ENCODE measurements at places on chromosomes 4 and X. TPM values are rescaled to one million over a fixed set of nuclear protein-coding genes. Genes with fewer than 3 reads are reported as not detected.

DNA sequence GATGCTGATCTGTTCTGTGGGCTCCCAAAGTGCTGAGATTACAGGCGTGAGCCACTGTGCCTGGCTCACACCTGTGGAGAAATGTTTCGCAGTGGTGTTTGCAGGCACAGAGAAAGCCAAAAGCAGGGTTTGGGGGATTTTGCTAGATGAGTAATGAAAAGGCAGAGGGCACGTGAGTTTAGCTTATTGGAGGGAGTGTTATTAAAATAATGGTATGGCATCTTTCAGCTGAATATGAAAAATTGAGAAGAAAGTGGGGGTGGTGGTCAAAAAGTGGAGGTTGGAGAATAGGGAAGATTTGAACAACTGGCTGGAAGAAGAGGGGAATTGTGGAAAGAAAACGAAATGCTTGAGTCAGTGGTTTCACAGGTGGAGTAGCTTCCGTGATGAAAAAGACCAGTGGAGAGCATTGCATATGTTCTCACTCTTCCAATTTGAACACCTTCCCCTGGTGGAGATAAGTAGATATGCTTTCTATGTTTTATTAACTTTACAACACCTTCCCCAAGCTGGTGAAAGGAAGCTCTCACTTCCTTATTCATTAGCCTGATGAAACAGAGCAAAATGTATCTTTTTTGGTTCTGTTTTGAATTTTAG is 1.1 kb upstream of the CHST7 start:
- H3K27me3 ChIP-seq = no peaks in the 10 kb centered on the region
- H3K4me3 ChIP-seq = no peak overlapping the region
- peak overlapping the region; percentile 51 for H3K27ac ChIP-seq
- no peak for DNase-seq

- H3K4me3 ChIP-seq = no peak overlapping the region
- no peak for DNase-seq
- no peak overlapping the region for H3K27ac ChIP-seq
- H3K4me1 ChIP-seq = no peaks in the 10 kb centered on the region
Observed at GRCh38 chr4:187687697-187688096, 307.9 kb upstream of the ZFP42 start.

GRCh38 chr4:98620087-98620784 is 38.2 kb downstream of the TSPAN5 start:
- H3K27me3 ChIP-seq = no peaks in the 10 kb centered on the region
- DNase-seq = no peak
- H3K4me1 ChIP-seq = peaks cover 41% of the 10 kb centered on the region
- H3K4me3 ChIP-seq = no peak overlapping the region
- H3K36me3 ChIP-seq = no peaks in the 10 kb centered on the region

- H3K4me3 ChIP-seq = no peak overlapping the region
- DNase-seq = no peak
- H3K27ac ChIP-seq = no peak overlapping the region
- H3K36me3 ChIP-seq = no peaks in the 10 kb centered on the region
Observed at GRCh38 chr4:16745009-16745635, 153.3 kb downstream of the LDB2 start.

DNA sequence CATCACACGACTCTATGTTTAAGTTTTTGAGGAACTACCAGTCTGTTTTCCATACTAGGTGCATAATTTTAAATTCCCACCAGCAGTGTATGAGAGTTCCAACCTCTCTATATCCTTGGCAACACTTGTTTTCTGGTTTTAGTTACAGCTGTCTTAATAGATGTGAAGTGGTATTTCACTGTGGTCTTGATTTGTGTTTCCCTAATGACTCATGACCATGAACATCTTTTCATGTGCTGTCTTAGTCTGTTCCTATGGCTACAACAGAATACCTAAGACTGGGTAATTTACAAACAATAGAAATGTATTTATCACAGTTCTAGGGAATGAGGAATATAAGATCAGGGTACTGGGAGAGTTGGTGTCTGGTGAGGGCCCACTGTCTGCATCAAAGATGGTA is 51.5 kb upstream of the GPR78 start:
- no peaks in the 10 kb centered on the region for H3K4me1 ChIP-seq
- no peaks in the 10 kb centered on the region for H3K36me3 ChIP-seq
- DNase-seq = no peak
- H3K4me3 ChIP-seq = no peak overlapping the region

GRCh38 chrX:39725114-39725513 is 372.6 kb downstream of the BCOR start:
- no peaks in the 10 kb centered on the region for H3K27me3 ChIP-seq
- no peaks in the 10 kb centered on the region for H3K4me1 ChIP-seq
- no peak for DNase-seq
- no peak overlapping the region for H3K27ac ChIP-seq
- no peaks in the 10 kb centered on the region for H3K36me3 ChIP-seq

DNA sequence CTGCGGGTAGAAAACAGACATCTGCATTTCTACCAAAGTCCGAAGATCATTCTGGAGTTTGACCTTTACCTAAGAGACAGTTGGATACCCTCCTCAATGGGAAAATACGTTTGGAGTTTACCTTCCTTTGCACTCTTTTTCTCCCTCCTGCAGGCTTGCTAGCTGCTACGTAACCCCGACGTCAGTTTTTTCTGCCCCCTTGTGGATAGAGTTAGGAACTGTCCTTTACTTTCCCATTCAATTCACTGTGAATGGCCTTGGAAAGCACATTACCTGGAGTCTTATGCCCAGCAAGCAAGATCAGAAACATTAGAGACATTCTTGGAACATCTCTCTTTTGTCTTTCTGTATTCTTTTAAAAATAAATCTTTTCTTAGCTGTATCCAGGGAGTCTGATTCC is 250.7 kb downstream of the NAP1L3 start:
- no peaks in the 10 kb centered on the region for H3K36me3 ChIP-seq
- no peaks in the 10 kb centered on the region for H3K4me1 ChIP-seq
- no peak overlapping the region for H3K4me3 ChIP-seq
- H3K27ac ChIP-seq = no peak overlapping the region
- no peaks in the 10 kb centered on the region for H3K27me3 ChIP-seq

- no peaks in the 10 kb centered on the region for H3K4me1 ChIP-seq
- no peak for DNase-seq
- H3K4me3 ChIP-seq = no peak overlapping the region
- H3K27ac ChIP-seq = no peak overlapping the region
Observed at GRCh38 chr4:5678977-5679376, 29.4 kb downstream of the EVC2 start.

- no peaks in the 10 kb centered on the region for H3K4me1 ChIP-seq
- no peak overlapping the region for H3K27ac ChIP-seq
- H3K4me3 ChIP-seq = no peak overlapping the region
- no peaks in the 10 kb centered on the region for H3K27me3 ChIP-seq
- no peaks in the 10 kb centered on the region for H3K36me3 ChIP-seq
Observed at GRCh38 chrX:78383594-78383993, 56.2 kb upstream of the CYSLTR1 start.

- no peak overlapping the region for H3K4me3 ChIP-seq
- no peak overlapping the region for H3K27ac ChIP-seq
- no peaks in the 10 kb centered on the region for H3K36me3 ChIP-seq
- no peaks in the 10 kb centered on the region for H3K4me1 ChIP-seq
- DNase-seq = no peak
Observed at GRCh38 chr4:37732526-37733186, 46.5 kb upstream of the RELL1 start.

GRCh38 chr4:25949173-25949748 is 35.2 kb downstream of the SMIM20 start:
- no peaks in the 10 kb centered on the region for H3K27me3 ChIP-seq
- H3K4me3 ChIP-seq = no peak overlapping the region
- H3K4me1 ChIP-seq = no peaks in the 10 kb centered on the region
- H3K27ac ChIP-seq = no peak overlapping the region
- DNase-seq = no peak

DNA sequence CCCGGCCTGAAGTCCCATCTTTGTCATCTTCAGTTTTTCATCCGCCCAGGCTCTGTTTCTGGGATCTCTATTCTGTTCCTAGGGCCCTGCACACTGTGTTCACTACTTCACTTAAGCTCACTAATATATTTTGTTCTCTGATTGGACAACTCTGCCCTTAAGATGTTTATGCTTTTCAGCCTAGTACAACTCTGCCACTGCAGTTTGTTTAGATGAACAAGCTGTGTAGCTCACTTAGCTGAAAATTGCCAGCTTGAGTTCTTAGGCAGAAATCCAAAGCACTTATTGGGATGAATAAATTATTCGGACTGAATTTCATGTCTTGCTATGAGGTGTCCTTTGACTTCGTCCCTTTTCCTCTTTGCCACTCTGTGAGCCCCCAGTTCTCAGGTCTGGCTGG is 60.8 kb downstream of the NYX start:
- H3K27ac ChIP-seq = no peak overlapping the region
- no peaks in the 10 kb centered on the region for H3K36me3 ChIP-seq
- no peaks in the 10 kb centered on the region for H3K4me1 ChIP-seq
- H3K27me3 ChIP-seq = no peaks in the 10 kb centered on the region
- DNase-seq = no peak
- H3K4me3 ChIP-seq = no peak overlapping the region

DNA sequence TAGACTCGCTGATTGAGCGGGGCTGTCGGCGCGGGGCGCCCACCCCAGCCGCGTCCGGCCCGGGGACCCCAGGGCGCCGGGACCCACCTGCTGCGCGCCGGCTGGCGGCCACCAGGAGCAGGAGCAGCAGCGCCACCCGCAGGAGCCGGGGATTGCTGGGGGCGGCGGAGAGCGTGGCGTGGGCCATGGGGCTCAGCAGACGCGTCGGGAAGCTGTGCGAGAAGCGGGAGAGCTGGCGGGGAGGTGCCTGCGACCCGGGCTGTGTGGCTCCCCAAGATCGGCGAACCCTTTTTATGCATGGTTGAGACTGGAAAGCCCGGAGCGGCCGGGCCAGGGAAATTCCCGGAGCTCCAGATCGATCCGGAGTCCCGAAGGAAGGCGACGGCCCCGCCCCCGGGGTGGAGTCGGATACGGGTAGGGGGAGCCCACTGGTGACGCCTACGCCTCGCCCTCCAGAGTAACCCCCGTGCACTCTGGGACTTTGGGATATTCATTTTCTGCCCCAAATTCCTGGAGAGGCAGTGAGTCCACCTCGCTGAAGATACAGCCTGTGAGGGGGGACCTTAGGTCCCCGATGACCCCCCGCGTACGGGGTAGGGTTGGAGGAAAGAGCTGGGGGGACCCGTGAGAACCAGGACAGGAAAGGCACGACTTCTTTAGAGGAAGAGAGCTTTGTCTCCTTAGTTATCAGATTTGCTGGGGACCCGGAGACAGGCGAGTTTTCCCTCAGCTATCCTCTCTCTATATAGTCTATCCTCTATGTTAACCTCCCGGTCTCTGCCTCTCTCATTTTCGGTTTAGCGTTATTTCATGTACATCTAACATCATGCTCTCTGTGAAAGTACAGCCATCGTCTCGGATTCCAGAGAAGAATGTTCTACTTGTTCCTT is at the start of gene CXCL3:
Gene CXCL3 (minus strand): TSS at position 265 of the 890 bp plus-strand sequence. CDS start 78 bp downstream, at position 187.
- peaks cover 4% of the 10 kb centered on the region for H3K27me3 ChIP-seq
- H3K27ac ChIP-seq = no peak within 1 kb of the TSS
- H3K4me1 ChIP-seq = no peaks in the 10 kb centered on the region
- no peaks in the 10 kb centered on the region for H3K36me3 ChIP-seq
- DNase-seq = no peak
- H3K4me3 ChIP-seq = peak within 1 kb of the TSS; percentile 87

GRCh38 chrX:109475174-109475891 is 6.6 kb downstream of the GUCY2F start:
- DNase-seq = peak; percentile 7
- H3K27ac ChIP-seq = no peak overlapping the region
- peaks cover 4% of the 10 kb centered on the region for H3K4me1 ChIP-seq
- no peaks in the 10 kb centered on the region for H3K36me3 ChIP-seq
- no peak overlapping the region for H3K4me3 ChIP-seq

DNA sequence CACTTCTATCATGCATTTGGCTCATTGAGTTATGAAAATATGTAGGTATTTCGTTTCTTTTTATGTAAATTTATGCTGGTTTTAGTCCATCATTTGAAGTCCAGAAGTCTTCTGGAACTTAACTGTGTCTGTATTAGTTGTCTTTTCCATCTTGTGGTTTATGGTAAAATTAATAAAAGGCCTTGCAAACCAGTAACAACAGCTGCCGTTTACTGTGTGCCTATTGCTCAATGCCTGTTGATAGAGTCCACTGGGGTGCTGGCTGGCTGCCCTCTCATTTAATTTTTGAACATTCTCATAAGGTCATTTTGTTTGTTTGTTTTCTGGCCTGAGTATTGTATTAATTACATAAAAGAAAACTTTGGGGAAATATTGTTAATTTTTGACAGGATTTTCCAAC is 98.0 kb downstream of the NAA11 start:
- H3K4me1 ChIP-seq = no peaks in the 10 kb centered on the region
- no peak overlapping the region for H3K4me3 ChIP-seq
- no peak for DNase-seq
- no peaks in the 10 kb centered on the region for H3K36me3 ChIP-seq
- H3K27me3 ChIP-seq = no peaks in the 10 kb centered on the region
- no peak overlapping the region for H3K27ac ChIP-seq

DNA sequence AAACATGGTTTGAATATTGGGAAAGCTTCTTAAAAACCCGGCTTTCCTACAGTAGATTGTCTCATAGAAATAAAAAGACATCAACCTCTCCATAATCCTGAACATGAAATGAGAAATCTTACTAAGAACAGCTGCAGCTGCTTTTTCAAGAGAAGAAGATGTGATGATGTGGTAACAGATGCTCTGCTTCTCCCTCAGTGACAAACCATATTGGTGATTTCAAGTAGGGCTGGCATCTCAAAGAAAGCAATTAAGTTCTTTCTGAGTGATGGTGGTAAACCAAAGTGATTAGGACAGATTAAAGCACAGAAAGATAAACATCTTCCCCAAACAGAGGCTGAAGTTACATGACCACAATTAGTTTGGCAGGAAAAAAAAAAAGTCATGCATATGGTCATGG is 1477.7 kb downstream of the RAPGEF2 start:
- no peak overlapping the region for H3K4me3 ChIP-seq
- DNase-seq = no peak
- H3K27ac ChIP-seq = no peak overlapping the region
- H3K4me1 ChIP-seq = no peaks in the 10 kb centered on the region

DNA sequence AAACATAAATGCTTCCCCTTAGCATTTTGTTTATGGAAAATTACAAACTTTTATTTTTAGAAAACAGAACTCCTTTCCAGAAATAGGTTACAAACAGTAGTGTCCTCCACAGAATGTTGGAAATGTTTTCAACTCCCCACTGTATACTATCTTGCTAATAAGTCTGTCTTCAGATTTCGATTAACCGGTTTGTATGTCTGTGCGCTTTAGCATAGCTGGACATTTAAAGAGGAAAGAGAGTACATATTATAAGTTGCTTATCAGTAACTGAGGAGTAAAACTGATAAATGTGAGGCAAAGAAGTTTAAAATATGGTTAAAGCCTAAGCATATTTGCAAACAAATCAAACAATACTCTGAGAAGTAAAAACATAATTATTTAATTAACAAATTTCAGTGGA is 3.4 kb downstream of the CXCL8 start:
- no peak for DNase-seq
- H3K27me3 ChIP-seq = no peaks in the 10 kb centered on the region
- no peak overlapping the region for H3K27ac ChIP-seq
- H3K4me1 ChIP-seq = peaks cover 13% of the 10 kb centered on the region
- no peak overlapping the region for H3K4me3 ChIP-seq

- H3K36me3 ChIP-seq = no peaks in the 10 kb centered on the region
- no peak overlapping the region for H3K4me3 ChIP-seq
- H3K27ac ChIP-seq = no peak overlapping the region
- DNase-seq = no peak
- H3K4me1 ChIP-seq = no peaks in the 10 kb centered on the region
- H3K27me3 ChIP-seq = no peaks in the 10 kb centered on the region
Observed at GRCh38 chrX:129783291-129783713, 3.6 kb downstream of the SASH3 start.

Gene C4orf51
- not detected for total RNA-seq

Gene IBSP
- not detected for total RNA-seq

Gene SLC9B1
- 0.41 TPM for total RNA-seq

Gene ITGB1BP2
- 1.4 TPM for total RNA-seq

Gene F8A2
- total RNA-seq = not detected

Gene IL2
- total RNA-seq = 0.57 TPM

Gene GPC3
- total RNA-seq = 0.95 TPM

Gene PACRGL
- total RNA-seq = 10.4 TPM

Gene HTRA3
- 0.98 TPM for total RNA-seq

Gene TMEM47
- total RNA-seq = 2.2 TPM

Data from Panc1 (cell line).